Activated CD8-positive, alpha-beta memory T cell treated with anti-CD3 and anti-CD28 coated beads for 1 hour (primary cell): ENCODE measurements at places on chromosomes 13 and 19.

DNA sequence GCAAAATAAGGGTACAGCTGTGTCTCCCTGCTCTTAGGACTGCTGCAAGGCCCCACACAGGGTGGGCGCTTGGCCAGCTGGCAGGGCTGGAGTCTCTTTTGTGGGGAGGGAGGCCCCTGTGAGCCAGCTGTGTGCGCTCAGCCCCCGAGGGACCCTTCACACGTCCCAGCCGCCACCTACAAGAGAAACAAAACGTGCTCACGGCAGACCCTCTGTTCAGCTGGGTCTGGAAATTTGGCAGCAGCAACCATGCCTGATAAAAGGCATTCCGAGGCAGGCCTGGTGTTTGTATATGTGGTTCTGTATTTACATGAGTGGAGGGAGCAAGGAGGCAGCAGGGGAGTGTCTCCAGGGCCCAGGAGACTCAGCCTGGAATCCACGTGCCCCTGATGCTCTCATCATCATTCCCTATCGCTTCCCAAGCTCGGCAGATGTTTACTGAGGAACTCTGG is 49.7 kb downstream of the CRTC1 start:
- no peak for DNase-seq

DNA sequence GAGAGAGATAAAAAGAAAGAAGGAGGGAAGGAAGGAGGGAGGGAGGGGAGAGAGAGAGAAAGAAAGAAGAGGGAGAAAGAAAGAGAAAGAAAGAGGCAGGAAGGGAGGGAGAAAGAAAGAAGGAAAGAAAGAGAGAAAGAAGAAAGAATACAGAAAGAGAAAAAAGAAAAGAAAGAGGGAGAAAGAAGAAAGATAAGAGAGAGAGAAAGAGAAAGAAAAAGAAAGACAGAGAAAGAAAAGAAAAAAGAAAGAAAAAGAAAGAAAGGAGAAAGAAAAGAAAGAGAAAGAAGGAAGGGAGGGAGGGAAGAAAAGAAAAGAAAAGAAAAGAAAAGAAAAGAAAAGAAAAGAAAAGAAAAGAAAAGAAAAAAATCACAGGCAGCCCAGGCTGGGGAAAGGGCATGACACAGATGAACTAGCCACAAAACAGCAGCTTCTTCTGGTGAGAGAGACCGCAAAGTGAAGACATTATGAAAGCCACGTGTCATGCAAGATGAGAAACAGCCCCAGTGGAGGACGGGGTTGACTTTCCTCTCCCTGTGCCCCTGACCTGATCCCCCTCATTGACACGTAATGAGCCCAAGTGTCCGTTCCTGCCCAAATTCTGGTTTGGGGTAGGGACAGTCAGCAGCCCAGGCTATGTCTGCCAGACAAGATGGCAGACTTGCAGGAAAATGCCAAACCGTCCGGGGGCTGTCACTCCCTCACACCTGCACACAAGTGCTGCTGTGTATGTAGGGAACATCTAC is 102.1 kb downstream of the INSR start:
- no peak for DNase-seq

DNA sequence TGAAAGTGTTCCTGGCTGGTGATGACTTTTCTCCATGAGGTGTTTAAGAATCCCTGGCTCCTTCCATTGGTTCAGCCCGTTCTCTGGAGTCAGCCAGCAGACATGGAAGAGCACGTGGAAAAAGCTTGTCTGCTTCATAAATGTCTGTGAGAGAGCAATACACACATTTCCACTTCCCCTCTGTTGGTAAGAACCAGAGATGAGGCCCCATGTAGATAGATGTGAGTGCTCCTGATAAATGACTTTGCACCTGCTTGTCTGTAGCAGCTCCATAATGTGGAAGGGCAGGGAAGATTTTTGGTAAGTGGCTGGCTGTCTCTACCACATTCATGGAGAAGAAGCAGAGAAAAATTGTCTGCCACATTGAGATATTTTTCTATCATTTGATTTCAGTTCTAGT is 325.8 kb downstream of the LMO7 start:
- DNase-seq = no peak

- DNase-seq = no peak
Measured at GRCh38 chr13:27534981-27535380, 84.6 kb upstream of the MTIF3 start.

DNA sequence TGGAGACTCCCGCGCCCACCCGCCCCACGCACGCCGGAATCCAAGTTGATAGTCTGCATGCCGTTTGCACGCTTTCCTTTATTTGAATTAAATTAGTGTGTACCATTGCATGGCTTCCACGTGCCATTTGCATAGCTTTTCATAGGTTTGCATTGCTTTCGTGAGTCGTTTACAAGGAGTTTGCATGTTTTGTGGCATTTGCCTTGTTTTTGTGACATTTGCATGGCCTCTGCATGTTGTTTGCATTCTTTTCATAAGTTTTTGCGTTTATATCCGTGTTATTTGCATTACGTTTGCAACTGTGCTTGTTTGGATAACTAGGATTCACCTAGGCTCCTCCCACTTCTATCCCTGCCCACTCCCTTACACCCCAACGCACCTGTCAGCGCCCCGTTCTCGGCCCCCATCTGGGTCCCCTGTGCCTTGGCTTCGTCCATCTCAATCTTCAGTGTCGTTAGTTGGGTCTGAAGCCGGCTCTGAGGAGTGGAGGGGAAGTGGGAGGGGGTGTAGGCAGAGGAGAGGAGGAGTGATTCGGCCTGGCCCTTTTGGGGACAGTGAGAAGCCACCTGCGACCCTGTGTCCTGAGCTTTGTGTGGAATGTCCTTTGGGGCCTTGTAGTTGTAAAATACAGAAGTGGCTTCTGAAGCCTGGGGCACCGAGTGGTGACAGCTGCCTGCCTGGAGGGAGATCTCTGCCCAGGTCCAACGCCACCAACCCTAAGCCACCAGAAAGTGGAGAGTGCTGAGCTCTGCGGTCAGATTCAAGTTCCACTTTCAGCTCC is 2.4 kb downstream of the CCDC194 start:
- DNase-seq = no peak

DNA sequence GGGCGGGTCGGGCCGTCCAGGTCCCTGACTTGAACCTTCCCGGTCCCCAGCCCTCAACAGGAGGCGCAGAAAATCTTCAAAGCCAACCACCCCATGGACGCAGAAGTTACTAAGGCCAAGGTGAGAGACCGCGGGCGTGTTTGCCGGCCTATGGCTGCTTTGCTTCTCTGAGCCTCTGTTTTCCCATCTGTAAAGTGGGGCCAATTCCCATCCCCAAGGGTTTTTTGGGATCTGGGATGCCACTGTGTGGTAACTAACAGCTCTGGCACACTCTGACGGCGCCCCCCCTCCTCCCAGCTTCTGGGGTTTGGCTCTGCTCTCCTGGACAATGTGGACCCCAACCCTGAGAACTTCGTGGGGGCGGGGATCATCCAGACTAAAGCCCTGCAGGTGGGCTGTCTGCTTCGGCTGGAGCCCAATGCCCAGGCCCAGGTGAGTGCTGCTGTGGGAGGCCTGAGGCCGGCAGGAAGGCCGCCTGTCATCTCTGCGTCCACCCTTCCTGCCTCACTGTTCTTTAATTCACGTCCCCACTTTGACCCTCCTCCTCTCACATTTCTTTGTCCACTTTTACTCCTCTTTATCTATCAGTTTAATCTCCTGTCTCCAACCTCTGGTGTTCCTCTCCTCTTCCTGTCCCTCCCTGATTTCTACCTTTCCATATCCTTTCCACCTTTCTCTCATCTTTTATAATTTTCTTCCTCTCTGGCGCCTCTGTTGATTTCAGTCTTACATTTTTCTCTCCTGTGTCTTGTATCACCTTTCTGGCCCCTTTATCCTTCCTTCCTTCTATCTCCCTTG is 7.1 kb downstream of the FUZ start:
- DNase-seq = no peak

GRCh38 chr19:33437393-33437820 is 63.9 kb downstream of the CEBPG start:
- DNase-seq = no peak

- no peak for DNase-seq
Measured at GRCh38 chr19:32866061-32866460, 3.5 kb downstream of the SLC7A9 start.

GRCh38 chr19:45812297-45812696 is 2.8 kb downstream of the RSPH6A start:
- no peak for DNase-seq

DNA sequence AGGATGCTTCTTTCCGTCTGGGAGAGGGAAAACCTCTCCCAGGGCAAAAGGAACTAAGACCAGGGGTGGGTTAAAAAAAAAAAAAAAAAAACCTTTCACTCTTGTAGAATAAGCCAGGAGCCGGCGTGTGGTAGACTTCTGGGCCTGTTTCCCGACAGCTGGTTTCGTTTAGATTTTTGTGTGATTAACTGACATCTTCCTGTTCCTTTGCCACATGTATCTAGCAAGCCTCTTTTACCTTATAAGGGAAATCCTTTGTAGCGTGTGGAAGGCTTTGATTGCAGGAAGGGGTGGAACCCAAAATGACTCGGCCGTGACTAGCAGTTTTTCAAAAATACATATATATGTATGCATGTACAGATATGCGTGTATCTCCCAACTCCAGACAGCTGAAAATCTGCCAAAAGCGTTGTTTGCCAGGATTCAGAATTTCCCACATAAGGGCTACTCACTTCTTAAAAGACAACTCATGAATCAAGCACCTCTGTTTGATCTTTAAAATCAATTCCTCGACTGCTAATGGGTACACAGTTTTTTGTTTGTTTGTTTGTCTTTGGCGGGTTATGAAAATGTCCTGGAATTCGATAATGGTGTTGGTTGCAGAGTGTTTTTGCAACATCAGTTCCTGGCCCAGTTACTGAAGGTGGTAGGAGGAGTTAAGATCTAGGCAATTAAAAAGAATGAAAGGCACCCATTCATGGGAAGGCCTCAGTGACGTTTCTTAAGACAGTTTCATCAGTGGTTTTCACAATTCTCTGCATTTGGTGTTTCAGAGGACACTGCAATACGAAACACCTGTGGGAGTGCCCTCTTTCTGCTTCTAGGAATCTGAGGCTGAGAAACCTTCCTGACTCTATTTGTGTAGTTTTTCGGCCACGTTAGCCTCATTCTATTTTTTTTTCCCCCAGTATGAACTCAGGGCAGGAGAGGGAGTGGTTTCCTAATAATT is 2.7 kb downstream of the TPM4 start:
- DNase-seq = no peak

- no peak for DNase-seq
Measured at GRCh38 chr19:5922161-5922545, 8.1 kb downstream of the CAPS start.

DNA sequence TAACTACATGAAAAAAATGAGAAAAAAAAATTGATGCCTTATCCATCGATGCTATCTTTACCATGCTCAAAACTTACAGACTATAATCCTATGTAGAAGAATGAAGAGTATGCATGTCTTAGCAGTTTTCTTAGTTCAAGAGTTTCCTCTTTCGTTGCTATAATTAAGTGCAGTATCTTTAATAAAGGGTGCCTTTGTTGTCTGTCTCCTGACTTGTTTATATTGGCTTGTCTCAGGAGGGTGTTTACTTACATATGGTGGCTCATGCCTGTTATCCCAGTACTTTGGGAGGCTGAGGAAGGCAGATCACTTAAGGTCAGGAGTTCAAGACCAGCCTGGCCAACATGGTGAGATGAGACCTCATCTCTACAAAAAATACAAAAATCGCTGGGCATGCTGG is 44.3 kb downstream of the MTMR6 start:
- DNase-seq = no peak

- DNase-seq = no peak
Measured at GRCh38 chr19:31600731-31601295, 251.6 kb upstream of the TSHZ3 start.

DNA sequence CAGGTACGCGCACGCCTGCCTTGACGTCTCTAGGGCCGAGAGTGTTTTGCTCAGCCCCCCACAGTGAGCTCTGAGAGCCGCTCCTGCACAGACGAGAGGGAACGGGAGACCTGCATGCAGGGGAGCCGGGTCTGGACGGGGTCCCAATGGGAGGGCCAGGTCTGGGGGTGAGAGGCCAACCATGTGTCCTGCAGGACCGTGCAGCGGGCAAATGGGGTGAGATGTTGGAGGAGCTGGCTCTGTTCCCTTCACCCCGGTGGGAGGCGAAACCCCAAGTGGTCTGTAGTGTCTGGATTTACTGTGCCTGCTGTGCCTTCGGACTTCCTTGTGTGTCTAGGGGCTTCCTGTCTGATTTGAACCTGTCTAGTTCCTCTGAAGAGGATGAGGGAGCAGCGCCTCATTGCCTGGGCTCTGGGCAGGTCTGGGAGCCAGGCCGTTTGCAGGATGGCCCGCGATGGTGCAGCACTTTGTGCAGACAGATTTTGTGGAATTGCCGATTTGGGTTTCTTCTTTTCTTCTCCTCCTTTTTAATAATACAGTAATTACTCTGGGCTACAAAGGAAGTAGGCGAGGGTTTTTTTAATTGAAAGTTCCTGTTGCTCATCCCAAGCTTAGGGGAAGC is 2.1 kb downstream of the CSNK1G2 start:
- no peak for DNase-seq

DNA sequence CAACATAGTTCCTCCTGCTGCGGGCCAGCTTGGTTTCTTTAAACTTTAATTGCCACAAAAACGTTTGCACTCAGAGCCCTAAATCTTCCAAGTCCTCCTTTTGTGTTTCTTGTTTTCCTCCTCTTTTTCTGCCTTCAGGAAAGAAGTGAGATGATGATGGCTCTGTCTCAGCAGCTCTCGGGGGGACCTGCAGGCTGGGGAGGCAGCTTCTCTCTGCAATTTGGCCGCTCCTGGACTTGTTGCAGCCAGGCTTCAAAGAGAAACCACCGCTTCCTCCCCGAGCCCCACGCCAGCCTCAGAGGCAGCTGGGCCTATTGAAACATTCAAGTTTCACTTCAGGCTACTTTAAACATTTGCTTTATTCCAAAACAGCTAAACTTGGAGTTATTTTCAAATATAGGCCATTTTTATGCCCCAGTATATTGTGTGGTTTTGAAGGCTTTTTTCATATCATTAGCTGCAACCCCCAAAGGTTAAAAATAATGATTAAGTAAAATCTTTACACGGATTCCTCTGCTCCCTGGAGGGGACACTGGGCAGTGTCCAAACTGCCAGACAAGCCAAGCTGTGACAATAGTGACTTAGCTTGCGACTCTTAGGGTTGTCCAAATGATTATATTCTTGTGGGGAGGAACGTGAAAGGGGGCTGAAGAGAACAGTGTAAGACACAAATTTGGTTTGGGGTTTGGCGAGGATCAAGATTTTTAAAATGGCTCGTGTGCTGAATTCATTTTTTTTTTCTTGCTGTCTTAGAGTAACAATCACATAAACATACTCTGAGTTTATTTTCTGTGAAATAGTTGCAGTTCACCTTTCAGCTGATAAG is 330.8 kb downstream of the DLEU7 start:
- DNase-seq = no peak

GRCh38 chr13:68199271-68199670 is 969.1 kb upstream of the PCDH9 start:
- no peak for DNase-seq

DNA sequence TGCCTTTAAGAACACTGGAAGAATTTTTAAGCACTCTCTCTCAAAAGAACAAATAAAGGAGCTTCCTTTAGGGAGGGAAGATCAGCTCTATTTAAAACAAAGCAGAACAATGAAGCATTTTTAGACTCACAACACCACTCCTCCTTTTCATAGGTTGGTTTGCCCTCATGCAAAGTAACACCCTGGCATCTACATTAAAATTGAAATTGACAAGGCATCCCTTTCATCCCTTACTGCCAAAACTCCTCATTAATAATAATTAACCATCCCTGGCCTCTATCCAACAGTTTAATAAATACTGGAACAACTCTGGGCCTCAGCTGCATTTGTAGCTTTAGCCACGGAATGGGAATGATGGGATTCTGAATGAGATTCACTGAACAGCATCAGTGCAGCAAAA is 929.1 kb downstream of the PCDH9 start:
- DNase-seq = no peak

GRCh38 chr19:41000310-41000737 is 9.2 kb downstream of the CYP2B6 start:
- DNase-seq = no peak

GRCh38 chr19:8396185-8396562 is 6.0 kb downstream of the RAB11B start:
- DNase-seq = no peak
